Stimulated activated CD8-positive, alpha-beta memory T cell treated with anti-CD3 and anti-CD28 coated beads, Interleukin-7, amount 100 ng/mL, for 1 hour (primary cell): ENCODE measurements at places on chromosomes 16 and 17.

- DNase-seq, result no peak
These were observed 18.8 kb downstream of the TAC4 start for GRCh38 chr17:49829026-49829425.

- DNase-seq, result no peak
These were observed 5.6 kb upstream of the ATMIN start for GRCh38 chr16:81029930-81030604.

GRCh38 chr16:53629151-53629550 is 74.5 kb downstream of the RPGRIP1L start:
- DNase-seq, result no peak

- DNase-seq, result no peak
These were observed 25.6 kb downstream of the MGAT5B start for GRCh38 chr17:76893623-76894334.

GRCh38 chr17:31390748-31391495 is 553 bp upstream of the RAB11FIP4 start:
- DNase-seq, result no peak

DNA sequence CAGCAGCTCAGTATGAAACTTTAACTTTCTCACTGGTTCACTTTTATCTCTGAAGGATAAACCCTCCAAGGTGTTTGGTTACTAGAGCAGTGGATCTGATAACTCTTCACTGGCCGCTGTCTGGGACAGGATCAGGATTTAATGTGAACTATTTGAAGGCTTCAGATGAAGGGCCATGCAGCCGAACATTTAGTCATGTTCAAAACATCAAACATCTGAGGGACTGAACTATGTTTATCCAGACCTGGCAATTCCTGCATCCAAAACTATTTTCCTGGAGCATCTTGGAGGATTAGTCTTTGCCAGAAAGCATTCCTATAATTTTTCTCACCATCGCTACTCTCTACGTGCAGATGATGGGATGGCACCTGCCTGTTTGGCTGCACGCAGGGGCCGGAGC is 20.3 kb upstream of the PMP22 start:
- no peak for DNase-seq

- peak; percentile 90 for DNase-seq
These were observed 20.6 kb upstream of the SPNS3 start for GRCh38 chr17:4412933-4413831.

DNA sequence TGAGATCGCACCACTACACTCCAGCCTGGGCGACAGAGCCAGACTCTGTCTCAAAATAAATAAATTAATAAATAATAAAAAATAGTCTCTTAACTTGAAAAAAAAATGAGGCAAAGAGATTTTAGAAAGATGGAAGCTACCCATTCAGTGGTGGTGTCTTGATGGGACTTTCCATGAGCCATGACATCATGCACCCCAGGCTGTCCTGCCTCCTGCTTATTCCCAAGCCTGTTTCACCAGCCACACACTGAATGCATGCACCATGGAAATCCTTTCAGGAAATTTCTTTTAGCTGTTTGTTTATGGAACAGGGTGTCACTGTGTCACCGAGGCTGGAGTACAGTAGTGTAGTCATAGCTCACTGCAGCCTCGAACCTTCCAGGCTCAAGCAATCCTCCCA is 8.9 kb upstream of the DLX3 start:
- DNase-seq, result no peak

DNA sequence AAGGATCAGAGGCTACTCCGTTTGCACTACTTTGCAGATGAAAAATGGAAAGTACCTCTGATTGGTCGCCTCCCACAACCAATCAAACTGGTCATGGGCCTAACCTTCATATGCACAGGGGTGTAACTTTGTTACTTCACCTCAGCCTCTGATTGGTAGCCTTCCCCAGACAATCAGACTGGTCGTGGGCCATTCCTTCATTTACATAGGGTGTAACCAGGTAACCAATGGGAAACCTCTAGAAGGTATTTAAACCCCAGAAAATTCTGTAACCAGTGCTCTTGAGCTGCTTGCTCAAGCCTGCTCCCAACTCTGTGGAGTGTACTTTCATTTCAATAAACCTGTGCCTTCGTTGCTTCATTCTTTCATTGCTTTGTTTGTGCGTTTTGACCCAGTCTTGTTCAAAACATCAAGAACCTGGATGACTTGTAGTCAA is 39.2 kb upstream of the USP22 start:
- no peak for DNase-seq

- no peak for DNase-seq
These were observed 29.1 kb upstream of the CRHR1 start for GRCh38 chr17:45755050-45755449.

GRCh38 chr16:53084746-53085334 is 30.0 kb downstream of the CHD9 start:
- no peak for DNase-seq

- DNase-seq, result no peak
These were observed 1.1 kb upstream of the AKTIP start for GRCh38 chr16:53503991-53504663.

GRCh38 chr17:80058311-80058955 is 22.0 kb downstream of the CCDC40 start:
- DNase-seq, result no peak

- DNase-seq, result no peak
These were observed 21.0 kb upstream of the SLC12A3 start for GRCh38 chr16:56844056-56844455.

- DNase-seq, result no peak
These were observed 217.6 kb upstream of the CA10 start for GRCh38 chr17:52376137-52376536.

- no peak for DNase-seq
These were observed 76.7 kb downstream of the C16orf95 start for GRCh38 chr16:87240211-87241136.

GRCh38 chr17:12665263-12666210 is at the start of gene MYOCD:
Gene MYOCD, plus strand, starts transcription at chr17:12665890. Its CDS starts 299 bp downstream, at chr17:12666189.
- no peak for DNase-seq

DNA sequence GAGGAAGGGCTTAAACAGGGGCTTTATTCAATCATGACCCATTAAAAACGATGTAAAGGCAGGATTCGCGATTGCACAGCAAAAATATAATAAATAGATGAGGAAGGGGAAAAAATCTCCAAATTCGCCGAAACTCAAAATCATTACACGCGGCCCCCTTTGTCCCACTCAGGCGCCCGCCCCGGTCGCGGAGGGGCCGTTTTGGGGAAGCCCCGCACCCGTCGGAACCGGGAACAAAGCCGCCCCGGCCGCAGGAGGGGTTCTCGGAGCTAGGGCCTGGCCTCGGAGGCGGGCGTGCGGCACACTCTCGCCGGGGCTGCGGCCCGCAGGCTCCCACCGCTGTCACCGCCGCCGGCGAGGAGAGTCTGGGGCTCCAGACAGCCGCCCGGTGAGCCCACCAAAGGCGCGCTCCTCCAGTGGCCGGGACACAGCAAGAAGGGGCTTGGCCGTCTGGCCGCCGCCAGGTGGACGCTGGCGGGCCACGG is 521 bp downstream of the C16orf87 start:
- DNase-seq, result peak; percentile 15

- DNase-seq, result no peak
These were observed 18.5 kb downstream of the ARL4D start for GRCh38 chr17:43416998-43417890.

- DNase-seq, result no peak
These were observed 12.0 kb downstream of the CA4 start for GRCh38 chr17:60161598-60162330.

DNA sequence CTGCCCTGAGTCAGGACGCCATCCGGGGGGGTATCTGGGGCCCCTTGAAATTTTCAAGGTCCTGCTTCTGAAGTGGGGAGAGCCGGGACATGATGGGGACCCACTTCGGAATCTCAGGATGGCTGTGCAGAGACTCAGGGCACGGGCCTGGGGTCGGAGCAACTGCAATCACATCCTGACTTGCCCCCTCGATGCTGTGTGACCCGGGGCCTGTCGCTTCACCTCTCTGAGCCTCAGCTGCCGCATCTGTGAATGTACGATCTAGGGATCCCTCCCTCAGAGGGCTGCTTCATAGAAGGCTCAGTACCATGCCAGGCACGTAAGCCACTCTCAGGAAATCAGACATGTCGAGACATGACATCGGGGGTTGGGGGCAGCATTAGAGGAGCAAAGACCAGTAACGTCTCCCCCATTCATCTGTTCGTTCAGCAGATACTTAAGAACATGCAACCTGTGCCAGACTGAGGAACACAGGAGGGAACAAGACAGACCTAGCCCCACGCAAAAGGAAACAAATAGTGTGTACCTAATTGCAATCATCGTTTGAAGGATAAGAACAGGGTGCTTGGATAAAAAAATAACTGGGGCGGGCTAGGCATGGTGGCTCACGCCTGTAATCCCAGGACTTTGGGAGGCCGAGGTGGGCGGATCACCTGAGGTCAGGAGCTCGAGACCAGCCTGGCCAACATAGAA is 229.6 kb downstream of the PARN start:
- DNase-seq, result no peak

- DNase-seq, result no peak
These were observed 267.7 kb upstream of the ZFHX3 start for GRCh38 chr16:73315645-73316044.

DNA sequence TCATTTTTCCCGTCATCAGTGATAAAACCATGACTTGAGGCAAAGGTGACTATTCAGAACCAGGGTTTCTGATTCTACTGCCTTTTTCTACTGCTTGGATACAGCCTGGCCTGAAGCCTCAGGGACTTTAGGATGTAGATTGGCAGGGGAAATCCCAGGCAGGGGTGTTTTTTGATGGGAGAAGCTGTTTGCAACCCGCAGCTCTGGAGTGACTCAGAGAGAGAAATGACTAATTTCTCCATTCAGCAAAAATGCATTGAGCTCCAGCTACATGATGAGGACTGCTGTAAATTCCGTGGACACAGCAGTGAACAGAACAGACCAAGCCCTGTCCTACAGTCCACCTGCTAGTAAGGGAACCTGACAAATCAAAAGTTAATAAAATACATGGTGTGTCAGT is 560.6 kb downstream of the CDH13 start:
- no peak for DNase-seq

- no peak for DNase-seq
These were observed 43.3 kb downstream of the TIMM22 start for GRCh38 chr17:1040216-1040600.

DNA sequence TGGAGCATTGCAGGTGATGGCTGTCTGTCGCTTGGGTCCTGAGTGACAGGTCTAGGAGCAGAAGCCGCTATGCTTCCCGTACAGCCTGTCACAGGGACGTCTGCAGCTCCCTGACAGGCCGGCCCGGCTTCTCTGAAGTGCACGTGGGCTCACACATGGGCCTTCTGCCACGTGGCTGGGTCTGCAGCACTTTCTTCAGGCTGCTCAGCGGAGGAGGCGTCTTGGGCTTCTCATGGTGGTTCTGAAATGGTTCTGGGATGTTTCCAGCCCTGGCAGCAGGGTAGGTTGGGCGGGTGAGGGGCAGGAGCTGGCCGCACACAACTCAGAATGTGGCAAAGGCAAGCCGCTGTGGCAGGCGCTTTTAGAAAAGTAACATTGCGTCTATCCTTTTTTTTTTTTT is 80.3 kb upstream of the ZNF750 start:
- no peak for DNase-seq

DNA sequence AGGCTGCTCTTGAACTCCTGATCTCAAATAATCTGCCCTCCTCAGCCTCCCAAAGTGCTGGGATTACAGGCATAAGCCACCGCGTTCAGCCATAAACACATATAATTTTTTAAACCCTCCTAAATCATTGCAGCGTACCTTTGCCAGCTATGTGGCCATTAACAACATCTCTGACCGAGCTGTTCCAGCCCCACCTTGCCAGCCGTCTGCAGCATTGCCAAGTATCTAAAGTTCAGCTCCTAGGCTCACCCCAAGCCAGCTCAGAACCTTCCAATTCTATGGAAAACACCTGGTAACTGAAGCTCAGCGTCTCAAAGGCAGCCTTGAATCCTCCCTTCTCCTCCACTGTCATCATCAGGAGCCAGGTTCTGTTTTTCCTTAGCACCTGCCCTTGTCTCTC is 5.1 kb upstream of the MEIOB start:
- DNase-seq, result no peak

DNA sequence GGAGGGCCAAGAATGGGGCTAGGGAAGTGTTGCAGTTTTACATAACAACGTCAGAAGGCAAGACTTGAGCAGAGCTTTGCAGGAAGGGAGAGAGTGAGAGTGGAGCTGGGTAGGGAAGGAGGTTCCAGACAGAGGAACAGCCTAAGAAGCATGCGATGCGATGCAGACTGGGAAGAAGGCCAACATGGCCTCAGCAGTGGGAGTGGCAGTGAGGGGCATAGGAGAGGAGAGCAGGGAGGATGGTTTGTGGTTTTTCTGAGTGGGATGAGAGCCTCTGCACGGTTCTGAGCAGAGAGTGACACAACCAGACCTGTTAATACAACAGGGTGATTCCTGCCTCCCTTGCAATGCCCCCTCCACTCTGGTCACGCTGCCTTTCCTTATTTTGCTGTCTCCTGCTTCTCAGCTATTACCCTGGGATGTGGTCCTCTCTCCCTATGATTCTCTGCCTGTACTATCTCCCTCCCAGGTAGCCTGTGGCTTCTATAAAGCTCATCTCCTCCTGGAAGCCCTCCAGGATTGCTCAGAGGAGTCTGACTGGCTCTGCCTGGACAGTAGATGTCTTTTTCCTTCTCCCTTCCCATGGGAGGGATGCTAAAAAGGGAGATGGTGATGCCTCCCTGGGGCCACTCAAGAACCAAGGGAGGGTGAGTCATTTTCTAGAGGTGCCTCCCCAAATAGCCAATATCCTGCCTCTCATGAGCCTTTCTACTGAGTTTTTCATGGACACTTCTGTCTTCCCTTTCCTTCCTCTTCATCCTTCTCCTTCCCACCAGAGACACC is 38.7 kb upstream of the NGFR start:
- DNase-seq, result no peak

GRCh38 chr17:50347117-50347893 is 1.4 kb downstream of the XYLT2 start:
- no peak for DNase-seq

- DNase-seq, result no peak
These were observed 64.2 kb downstream of the SPECC1 start for GRCh38 chr17:20073055-20073979.

GRCh38 chr17:75178453-75178852 is 4.3 kb downstream of the SUMO2 start:
- no peak for DNase-seq

DNA sequence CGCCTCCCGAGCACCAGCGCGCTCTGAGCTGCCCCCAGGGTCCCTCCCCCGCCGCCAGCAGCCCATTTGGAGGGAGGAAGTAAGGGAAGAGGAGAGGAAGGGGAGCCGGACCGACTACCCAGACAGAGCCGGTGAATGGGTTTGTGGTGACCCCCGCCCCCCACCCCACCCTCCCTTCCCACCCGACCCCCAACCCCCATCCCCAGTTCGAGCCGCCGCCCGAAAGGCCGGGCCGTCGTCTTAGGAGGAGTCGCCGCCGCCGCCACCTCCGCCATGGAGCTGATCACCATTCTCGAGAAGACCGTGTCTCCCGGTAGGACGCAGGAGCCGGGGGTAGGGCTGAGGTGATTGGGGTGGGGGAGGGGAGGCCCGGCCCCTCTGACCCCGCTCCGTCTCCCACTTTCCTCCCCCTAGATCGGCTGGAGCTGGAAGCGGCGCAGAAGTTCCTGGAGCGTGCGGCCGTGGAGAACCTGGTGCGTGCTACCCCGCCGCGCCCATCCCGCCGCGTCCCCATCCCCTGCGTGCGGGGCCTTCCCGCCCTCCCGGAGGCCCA is 329 bp downstream of the KPNB1 start:
- DNase-seq, result peak; percentile 14
